Myocyte (in vitro differentiated cells): ENCODE measurements at places on chromosomes 16 and 17. TPM values are rescaled to one million over a fixed set of nuclear protein-coding genes. Genes with fewer than 3 reads are reported as not detected.

DNA sequence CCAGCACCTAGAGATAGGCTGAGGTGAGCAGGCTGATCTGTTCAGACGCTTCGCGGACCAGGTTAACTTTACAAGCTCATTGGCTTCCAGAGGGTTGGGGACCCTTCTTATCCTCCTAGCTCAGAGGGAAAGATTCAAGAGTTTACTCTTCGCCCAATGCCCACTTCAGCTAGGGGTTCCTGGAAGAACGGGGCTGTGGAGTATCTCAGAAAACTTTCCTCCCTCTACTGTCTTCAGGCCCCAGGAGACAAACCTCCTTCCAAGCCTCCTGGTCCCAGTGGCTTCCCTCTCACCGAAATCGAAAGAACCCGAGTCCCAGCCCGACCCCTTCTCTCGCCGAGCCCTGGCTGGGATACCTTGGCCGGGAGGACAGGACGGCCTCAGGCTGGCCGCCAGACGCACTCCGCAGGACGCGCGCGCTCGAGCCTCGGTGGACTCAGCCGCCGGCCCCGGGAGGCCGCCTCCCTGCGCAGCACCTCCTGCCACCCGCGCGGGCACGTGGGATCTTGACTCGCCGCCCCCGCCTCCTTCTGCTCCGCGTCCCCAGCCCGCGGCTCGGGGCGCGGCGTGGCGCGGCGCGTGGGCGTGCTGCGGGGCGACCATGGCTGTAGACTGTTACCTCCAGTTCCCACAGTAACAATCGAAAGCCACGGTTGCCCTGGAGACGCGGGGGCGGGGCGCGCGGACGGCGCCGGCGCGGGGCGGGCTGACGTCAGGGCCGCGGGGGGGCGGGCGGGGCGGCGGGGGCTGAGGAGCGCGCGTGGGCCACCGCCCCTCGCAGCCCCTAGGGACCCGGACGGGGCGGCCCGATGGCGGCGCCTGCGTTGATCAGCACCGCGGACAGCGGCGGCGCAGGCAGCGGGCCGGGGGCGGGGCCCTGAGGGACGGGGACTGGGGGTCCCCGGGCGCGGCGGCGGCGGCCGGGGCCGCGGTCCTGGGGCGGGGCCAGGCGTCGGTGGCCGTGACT lies 5.3 kb upstream of the HIC1 start:
- DNase-seq = peak; percentile 83

GRCh38 chr17:4833178-4833940 lies at the start of gene MINK1:
Gene MINK1 (plus strand): TSS chr17:4833340. CDS start chr17:4833584, 244 bp downstream.
- DNase-seq = peak; percentile 95

DNA sequence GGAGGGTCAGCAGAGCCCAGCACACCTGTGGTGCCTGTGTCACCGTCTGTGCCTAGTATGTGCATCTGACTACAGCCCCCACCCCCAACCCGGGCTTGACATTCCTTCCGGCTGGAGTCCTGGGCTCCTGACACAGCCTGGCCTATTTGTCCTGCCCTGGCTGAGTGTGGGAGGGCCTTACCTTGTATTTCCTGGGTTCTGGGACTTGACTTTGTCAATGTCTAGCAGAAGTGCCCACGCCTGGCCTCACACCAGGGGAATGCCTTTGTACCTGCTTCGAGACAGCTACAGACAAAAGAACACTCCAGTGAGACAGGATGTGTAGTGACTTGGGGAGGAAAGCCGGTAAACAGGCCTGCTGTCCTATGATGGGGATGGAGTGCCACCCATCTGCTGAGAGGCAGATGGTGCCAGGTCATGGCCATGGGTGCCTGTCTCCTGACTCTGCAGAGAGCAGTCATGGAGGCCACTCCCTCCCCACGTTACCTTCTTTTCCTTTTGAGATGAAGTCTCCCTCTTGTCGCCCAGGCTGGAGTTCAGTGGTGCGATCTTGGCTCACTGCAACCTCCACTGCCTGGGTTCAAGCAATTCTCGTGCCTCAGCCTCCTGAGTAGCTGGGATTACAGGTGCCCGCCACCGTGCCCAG lies 42.8 kb downstream of the TNFRSF13B start:
- no peak for DNase-seq

DNA sequence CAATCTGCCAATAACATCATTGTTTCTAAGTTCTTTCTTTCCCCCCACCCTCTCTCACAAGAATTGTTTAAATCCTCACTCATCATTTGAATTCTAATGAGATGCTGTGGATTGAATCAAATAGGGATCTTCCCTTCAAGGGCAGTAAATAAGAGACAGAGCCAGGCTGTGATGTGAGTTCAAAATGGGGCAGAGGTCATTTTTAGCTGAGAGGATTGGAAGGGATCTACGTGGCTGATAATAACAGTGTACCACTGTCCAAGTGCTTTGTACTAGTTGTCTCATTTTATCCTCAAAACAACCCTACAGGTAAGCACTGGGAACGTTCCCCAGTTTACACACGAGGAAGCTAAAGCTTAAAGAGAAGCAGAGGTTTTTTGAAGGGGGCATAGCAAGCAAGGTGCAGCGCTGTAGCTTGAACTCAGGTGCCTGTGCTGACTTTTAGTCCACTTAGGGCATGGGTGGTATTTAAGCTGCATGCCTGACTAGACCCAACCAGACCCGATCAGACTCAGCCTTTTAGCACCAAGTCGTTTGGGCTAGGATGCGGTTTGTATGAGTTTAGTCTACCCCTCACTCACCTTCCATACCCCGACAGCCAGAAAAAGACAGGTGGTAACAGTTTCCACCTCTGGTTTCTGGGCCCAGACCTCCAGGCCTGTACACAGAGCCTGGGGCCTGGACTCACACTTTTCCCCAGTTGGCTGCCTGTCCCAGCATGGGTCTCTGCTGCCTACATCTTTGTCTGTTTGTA lies 39.2 kb upstream of the CCR7 start:
- no peak for DNase-seq

DNA sequence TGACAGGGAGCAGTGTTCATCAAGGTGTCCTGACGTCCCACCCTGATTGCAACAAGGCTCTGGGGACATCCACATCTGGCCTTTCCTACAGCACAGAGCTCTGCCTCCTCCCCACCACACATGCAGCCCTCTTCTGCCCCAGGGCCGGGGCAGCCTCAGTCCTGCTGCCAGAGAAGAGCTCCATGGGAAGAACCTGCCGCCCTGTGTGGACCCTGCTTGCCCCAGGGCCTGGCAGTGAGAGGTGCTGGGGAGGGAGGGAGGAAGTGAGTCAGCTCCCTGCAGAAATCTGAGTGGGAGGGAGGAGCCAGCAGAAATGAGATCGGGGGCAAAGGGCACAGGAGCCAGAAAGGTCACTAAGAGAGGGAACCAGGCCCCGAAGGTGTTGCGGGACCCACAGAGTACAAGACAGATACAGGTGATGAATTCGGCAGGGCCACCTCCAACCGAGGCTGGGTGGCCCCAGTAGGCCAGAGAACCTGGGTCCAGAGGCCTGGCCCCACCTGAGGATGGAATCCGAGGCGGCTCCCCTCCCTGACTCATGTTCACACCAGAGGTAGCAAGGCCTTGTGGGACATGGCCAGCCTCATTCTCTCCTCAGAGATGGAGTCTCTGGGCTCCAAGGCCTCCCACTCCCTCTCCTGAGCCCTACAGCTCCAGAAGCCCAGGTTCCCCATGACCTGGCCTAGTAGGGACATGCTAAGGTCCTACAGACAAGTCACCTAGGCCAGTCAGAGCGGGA lies 24.8 kb downstream of the MYO18A start:
- no peak for DNase-seq

- DNase-seq = no peak
These were observed 541 bp downstream of the GPT2 start for GRCh38 chr16:46884513-46885293.

GRCh38 chr16:22004341-22004740 lies 3.4 kb upstream of the PDZD9 start:
- no peak for DNase-seq

DNA sequence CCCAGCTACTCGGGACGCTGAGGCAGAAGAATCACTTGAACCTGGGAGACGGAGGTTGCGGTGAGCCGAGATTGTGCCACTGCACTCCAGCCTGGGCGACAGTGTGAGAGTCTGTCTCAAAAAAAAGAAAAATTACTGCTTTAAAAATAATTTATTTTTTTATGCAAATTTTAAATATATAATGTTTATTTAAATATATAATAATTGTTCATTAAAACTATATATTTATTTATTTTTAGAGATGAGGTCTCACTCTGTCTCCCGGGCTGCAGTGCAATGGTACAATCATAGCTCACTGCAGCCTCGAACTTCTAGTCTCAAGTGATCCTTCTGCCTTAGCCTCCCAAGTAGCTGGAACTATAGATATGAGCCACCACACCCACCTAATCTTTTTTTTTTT lies 15.2 kb upstream of the DBNDD1 start:
- no peak for DNase-seq

- DNase-seq = no peak
These were observed 5.0 kb downstream of the TSR3 start for GRCh38 chr16:1346422-1347285.

GNAO1 gene
- total RNA-seq = not detected in 2 replicates

HOXB5 gene
- total RNA-seq = 0.42 and 0.80 TPM in 2 replicates

MAP3K14 gene
- 9.2 and 16.4 TPM in 2 replicates for total RNA-seq

CCDC200 gene
- 0.62 TPM in 1 of 2 replicates, not detected in the other for total RNA-seq

ITGAX gene
- 0.40 TPM in 1 of 2 replicates, not detected in the other for total RNA-seq

HLF gene
- total RNA-seq = 0.37 and 0.88 TPM in 2 replicates

NXPH3 gene
- total RNA-seq = not detected in 2 replicates
